ENCODE measurements at places on chromosomes 5 and 9.
A peak's percentile ranks its signal among the peaks of the same experiment; 100 is the strongest.

GRCh38 chr5:133753856-133754255, 141.5 kb upstream of the FSTL4 start:
- peak; percentile 8 for DNase-seq

DNA sequence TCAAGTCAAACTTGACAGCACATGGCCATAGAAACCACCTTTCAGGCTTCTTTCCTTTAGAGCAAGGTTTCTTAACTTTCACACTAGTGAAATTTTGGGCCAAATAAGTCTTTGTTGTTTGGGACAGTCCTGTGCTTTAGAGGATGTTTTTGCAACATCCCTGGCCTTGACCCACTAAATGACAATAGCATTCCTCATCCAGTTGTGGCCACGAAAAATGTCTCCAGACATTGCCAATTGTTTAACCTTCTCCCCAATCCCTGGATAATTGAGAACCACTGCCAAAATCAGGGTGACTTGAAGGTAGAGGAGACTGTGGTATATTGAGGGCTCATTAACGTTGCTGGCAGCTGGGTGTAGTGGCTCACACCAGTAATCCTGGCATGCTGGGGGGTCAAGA, 72.0 kb downstream of the ALDH1A1 start:
- no peak for DNase-seq

DNA sequence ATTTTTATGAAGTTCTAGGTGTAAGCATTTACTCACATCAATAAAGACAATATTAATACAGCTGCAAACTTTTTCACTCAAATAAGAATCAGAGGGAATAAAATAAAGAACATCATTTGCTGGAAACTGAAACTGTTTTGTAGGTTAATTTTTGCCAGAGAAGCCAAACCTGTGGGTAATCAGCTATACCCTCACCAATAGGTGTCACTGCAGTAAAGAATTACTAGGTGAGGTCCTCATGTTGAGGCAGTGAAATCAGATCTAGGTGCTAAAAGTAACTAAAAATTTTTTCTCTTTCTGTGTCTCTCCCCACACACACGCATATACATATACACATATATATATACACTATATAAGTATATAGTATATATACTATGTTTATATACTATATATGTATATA, 1016.3 kb upstream of the SEMA6A start:
- no peak for DNase-seq

DNA sequence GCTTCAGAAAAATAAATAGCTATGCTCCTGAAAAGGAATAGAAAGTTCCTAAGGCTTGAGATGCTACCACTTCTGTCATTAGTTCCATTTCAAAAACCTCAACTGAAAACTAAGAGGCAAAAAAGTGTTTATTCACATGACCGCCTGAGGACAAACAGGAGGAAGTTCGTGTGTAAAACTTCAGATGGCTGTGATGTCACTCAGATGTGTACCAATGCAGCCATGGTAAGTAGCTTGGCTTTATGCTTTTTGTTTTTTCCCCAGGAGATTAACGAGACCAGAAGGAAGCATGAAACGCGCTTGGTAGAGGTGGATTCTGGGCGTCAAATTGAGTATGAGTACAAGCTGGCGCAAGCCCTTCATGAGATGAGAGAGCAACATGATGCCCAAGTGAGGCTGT, 33.0 kb downstream of the LMNB1 start:
- DNase-seq: no peak

DNA sequence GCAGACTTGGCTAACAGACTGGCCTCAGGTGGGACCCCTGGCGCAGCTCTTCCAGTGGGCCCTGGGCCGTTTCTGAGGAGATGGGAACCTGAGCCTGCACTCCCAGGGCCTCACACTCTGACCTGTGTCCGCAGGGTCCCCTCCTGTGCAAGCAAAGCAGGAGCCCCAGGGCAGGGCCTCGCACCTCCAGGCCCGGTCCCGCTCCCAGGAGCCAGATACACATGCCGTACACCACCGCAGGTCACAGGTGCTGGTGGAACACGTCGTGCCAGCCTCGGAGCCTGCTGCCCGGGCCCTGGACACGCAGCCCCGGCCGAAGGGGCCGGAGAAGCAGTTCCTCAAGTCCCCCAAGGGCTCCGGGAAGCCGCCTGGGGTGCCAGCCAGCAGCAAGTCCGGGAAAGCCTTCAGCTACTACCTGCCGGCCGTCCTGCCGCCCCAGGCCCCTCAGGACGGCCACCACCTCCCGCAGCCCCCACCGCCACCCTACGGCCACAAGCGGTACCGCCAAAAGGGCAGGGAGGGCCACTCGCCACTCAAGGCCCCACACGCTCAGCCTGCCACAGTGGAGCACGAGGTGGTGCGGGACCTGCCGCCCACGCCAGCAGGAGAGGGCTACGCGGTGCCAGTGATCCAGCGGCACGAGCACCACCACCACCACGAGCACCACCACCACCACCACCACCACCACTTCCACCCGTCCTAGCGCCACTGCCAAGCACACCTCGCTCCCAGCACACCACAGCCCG, 29.2 kb downstream of the NKD2 start:
- DNase-seq: no peak

GRCh38 chr5:145764325-145764724, 70.8 kb downstream of the PRELID2 start:
- no peak for DNase-seq

GRCh38 chr9:107280543-107280942, 2.5 kb upstream of the RAD23B start:
- no peak for DNase-seq

GRCh38 chr9:125428060-125428901, 166.7 kb downstream of the GAPVD1 start:
- DNase-seq: no peak

- no peak for DNase-seq
Observed at GRCh38 chr5:77337686-77338085, 127.2 kb downstream of the PDE8B start.

GRCh38 chr9:136203408-136204144, 1.4 kb downstream of the LHX3 start:
- no peak for DNase-seq

GRCh38 chr5:172531704-172532026, 77.3 kb upstream of the SH3PXD2B start:
- DNase-seq: no peak

GRCh38 chr5:91742550-91742949, 359.4 kb upstream of the ARRDC3 start:
- DNase-seq: no peak

GRCh38 chr5:149012350-149012749, 50.5 kb downstream of the SH3TC2 start:
- no peak for DNase-seq

- no peak for DNase-seq
Observed at GRCh38 chr5:22258139-22258538, 595.0 kb downstream of the CDH12 start.

DNA sequence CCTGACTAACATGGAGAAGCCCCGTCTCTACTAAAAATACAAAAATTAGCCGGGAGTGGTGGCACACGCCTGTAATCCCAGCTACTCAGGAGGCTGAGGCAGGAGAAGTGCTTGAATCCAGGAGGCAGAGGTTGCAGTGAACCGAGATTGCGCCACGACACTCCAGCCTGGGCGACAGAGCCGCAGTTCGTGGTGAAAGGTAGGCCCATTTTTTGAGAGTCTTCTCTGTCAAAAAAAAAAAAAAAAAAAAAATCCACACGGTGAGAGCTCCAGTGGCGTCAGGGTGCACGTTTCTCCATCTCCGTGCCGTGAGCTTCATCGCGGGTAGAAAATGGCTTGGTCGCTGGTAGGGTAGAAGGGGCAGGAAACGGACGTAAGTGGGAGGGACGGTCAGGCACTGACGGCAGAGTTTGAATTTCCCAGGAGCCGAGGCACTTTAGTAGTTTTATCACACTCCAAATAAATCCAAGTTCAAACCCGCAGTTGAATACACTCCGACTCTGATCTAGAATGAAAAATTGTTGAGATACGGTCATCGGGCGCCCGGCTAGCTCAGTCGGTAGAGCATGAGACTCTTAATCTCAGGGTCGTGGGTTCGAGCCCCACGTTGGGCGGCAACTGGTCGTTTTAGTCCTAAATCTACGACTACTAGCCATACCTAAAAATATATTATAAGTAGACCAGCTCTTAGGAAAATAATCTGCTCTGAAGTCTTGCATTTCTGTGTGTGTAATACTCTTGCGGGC, 2.4 kb upstream of the TRIM7 start:
- peak; percentile 86 for DNase-seq

- no peak for DNase-seq
Observed at GRCh38 chr9:18605766-18606180, 131.8 kb downstream of the ADAMTSL1 start.

DNA sequence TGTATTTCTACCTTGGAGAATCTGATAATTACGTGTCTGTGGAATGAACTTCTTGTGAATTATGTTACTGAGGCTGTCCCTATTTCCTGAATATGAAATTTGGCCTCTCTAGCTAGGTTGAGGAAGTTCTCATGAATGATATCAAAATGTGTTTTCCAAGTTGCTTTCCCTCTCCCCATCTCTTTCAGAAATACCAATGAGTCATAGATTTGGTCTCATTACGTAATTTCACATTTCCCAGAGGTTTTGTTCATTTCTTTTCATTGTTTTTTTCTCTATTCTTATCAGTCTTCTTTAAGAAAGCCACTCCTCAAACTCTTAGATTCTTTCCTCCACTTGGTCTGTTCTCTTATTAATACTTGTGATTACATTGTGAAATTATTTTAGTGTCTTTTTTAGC, 923.8 kb upstream of the CDH9 start:
- no peak for DNase-seq

- no peak for DNase-seq
Observed at GRCh38 chr9:126066131-126066530, 260.5 kb upstream of the MVB12B start.

Data from SK-N-MC (cell line).